Pancreas (tissue), 10 donors: ENCODE measurements at places on chromosomes 3 and 15. TPM values are rescaled to one million over a fixed set of nuclear protein-coding genes. Genes with fewer than 3 reads are reported as not detected.

Gene P2RY13
- 0.32 TPM for total RNA-seq

Gene MAP6D1
- 3.3 TPM for total RNA-seq

DNA sequence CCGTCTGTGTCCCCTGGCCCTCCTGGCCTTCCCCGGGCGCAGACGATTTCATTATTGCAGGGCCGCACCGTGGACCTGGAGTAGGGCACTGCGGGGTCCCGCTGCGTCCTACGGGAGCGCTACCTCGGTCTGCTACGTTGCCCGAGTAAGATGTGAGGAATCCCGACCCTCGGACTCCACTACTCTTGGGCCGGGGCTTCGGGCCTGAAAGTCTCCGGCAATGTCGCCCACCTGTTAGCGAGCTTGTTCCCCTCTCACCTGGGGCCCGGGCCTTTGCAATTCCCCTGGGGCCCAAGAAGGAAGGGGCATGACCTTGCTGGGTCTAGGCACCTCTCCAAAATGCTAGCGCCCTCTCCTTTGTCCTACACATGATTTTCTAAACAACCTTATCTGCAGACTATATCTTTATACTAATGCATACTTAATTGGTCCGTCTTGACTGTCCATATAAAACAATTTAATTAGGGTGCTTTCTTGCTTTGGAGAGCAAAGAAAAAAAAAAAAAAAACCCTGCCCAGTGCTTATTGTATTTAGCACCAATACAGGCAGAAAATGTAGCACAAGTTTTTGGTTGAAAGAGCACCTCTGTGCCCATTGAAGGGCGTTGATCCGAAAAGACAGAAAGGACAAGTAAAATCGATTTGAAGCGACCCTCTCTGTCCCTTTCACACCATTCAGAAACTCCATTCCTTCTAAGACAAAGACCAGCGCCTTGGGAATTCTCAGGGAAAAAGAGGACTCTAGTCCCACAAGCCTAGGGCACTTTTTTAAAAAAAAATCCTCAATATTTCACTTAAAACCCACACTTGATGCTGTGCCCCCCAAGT lies 7.0 kb upstream of the NR2F2 start:
- no peak for DNase-seq

DNA sequence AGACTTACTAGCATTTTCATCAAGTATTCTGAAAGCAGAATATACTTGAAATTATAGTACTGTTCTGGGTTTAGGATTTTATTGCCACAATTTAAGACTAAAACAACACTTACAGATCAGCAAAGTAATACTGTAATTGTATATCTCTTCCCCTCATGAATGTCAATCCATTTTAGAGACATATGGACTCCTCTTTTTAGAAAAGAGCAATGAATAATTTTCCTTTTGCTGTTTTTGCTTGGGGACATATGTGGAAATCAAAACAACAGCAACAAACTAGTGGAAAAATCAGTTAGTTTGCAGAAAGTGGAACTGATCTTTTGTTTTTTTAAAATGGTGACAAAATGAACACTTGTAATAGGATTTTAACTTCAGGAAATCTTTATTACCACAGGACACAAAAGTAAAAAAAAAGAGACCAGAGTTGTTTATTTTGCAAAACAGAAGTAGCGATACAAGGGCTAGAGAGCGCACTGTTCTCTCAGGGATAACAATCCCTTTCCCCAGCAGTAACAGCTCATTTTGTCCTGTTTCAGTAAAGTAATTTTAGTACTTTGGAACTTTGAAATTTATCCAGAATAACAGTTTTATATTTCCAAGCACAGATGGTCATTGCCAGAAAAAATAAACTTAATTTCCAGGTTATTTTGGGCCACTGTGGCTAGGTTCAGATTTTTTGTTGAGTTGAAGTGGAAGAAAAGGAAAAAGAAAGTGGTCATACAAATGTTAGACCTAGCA lies 17.1 kb downstream of the LEKR1 start:
- no peak for DNase-seq

GRCh38 chr3:167913219-167913835 lies 177.8 kb downstream of the SERPINI1 start:
- no peak for DNase-seq

DNA sequence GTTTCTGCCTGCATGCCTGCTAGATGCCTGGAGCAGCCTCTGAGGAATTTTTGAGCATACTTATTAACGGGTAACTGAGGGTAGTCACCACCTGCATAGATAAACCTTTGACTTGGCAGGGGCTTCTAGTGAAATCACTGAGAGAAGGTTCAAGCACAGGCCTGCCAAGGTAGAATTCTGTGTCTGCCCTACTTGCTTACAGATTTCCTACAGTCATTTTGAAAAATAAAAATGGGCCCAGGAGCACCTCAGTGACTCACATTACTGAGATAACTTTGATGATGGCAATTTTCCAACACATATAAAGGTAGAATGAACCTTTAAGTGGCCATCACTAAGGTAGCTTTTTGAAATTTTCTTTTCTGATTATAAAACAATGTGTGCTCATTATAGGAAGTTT lies 10.8 kb downstream of the CRTAP start:
- no peak for DNase-seq

Gene KBTBD13
- total RNA-seq = not detected

DNA sequence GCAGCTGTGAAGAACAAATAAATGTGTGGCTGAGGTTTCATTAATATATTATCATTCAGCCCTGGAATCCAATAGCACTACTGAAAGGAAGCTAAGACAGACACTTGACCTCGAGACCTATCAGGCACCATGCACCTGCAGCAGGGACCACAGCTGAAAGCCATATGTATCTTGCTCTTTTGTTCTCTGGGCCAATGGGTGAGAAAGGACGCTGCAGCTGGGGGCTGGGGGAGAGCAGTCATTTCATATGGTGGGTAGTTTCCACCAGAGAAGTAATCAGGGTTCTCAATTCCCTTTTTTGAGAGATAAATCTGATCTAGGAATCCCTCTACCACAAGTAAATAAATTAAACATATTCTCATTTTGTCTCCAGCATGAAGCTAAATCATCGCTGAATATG lies 225.6 kb upstream of the STRIT1 start:
- no peak for DNase-seq

DNA sequence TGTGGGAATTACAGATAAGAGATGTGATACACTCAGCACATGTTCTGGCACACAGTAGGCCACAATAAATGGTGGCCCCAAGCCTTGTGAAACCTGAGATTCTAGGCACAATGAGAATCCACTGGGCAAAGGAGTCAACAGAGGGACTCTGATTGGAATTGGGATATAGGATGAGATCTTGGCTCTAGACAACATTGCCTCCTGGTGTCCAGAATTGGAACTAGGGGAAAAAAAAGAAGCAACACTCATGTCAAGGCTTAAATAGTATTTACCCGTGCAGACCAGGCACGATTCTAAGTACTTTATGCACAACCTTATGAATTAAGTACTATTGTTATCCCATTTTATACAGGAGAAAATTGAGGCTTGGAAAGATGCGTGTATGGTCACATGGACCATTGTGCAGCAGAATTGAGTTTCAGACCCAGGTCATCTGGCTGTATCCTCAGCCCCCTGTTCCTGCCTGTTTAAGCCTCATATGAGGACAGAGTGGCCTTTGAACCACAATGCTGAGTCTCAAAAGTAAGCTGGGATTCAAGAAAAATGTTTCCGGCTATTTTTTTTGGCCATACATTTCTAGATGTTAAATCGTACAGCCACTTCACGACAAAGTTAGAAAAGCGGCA lies 124.8 kb downstream of the SV2B start:
- no peak for DNase-seq

Gene POPDC2
- 3.3 TPM for total RNA-seq

DNA sequence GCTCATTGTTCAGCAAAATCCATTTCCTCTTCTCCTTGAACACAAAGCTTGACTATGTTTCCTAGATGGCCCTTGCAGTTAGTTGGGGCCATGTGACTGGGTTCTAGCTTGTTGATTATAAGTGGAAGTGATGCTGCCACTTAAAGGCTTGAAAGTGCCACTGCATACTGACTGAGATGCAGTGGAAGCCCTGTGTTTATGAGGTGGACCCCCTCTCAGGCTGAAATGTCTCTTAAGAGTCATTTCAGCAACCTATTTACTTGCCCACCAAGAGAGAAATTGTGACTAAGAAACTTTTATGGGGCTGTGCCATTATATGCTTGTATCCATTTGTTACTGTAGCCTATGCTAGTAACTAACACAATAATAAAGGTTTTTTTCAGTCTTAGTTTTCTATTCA lies 8.4 kb upstream of the ANP32A start:
- no peak for DNase-seq

GRCh38 chr3:108861401-108861800 lies 38.8 kb downstream of the TRAT1 start:
- no peak for DNase-seq

Gene IMPG2
- total RNA-seq = 0.09 TPM

GRCh38 chr3:106810300-106810875 lies 566.9 kb upstream of the CCDC54 start:
- DNase-seq = no peak

DNA sequence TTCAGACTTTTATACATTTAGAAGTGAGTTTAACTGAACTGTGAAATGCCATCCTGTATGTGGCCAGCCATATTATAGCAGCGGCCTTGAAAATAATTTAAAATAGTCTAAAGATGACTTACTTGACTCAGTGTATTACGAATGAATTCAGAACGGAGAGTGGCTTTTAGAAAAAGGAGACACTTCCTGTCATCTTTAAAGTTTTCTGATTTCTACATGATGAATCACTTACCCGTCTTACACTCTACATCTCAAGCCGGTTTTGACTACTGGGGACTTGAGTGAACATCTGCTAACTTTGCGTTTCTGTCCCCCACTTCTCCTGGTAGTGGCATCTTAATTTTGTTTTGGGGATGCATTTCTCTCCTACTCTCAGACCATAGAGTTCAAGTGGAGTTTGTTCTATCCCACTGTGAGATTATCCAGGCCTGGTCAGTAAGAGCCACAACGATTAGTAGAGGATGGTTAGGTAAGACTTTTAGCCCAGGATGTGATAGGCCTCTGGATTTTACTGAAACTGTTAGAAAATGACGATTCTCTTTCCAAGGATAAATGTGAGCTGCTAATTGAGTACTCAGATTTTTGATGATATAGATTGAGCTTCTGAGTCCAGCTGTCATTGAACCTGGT lies 175.4 kb upstream of the CADPS start:
- no peak for DNase-seq

DNA sequence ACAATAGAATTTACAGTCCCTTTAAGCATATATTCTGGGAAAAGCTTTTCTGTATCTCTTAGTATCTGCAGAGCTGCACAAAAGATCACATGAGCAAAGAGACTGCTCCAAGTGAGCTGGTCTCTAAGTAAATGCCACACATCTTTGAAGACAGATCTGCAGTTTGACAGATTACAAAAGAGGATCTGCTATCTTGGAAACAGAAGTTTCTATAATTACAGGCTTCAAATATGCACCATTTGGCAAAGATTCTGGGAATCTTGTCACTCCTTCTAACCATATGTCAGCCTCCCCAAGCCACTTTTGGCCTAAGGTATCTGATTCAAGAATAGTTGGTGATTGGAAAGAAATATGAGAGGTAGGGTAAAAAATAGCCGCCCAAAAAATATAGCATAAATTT lies 9.6 kb upstream of the CFAP44 start:
- DNase-seq = no peak

DNA sequence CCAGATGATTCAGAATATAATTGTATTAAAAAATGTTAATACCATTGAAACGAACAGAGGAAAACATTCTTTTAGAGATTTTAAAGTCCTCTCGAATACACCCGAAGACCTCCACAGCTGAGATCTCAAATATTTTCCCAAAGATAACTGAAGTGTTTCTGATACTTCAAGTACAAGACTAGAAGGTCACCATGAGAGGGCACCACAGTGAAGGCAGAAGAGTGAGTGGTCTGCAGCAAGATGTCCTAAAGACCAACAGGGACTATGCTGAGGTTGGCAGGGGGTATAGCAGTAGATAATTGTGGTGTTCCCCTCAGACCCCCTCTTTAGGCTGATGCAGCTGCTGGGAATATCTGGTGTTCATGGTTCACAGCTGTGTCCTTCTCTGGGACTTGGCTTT lies 156.5 kb downstream of the PDCD6IP start:
- no peak for DNase-seq

- DNase-seq = no peak
Measured at GRCh38 chr3:87397211-87397610, 120.8 kb upstream of the POU1F1 start.

DNA sequence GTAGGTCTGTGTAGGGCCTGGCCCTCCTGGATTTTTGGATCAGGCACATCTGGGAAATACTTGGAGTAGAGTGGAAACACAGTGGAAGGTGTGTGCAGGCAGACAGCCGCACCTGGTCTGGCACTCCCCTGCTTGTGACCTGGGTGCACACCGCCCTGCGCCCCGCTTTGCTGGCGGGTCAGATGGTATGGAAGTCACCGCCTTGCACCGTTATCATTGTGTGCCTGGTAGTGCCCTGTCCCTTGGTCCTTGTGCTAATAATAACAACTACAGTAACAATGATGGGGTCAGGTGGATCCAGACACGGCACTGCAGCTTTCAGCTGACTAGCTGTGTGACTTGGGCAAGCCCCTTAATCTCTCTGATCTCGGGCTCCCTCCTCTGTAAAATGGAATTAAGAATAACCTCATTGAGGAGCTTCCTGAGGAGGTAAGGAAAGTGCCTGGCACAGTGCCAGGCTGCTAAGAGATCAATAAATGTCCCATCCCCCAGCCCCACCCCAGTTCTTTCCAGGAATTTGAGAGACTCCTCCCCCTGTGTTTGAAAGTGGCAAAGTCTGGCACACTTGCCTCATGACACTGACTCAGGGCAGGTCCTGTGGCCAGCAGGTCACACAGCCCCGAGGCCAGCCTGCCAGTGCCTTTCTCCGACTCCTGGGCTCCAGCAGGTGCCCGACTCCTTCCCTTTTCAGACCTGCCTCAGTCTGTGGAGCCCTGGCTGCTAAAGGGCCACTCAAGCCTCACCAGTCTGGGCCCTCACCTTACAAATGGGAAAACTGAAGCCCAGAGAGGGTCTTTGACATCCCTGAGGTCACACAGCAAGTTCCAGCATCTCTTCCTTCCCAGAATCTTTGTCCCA lies 9.8 kb downstream of the ISG20 start:
- DNase-seq = peak; percentile 64

Gene STAB1
- 53.1 TPM for total RNA-seq

DNA sequence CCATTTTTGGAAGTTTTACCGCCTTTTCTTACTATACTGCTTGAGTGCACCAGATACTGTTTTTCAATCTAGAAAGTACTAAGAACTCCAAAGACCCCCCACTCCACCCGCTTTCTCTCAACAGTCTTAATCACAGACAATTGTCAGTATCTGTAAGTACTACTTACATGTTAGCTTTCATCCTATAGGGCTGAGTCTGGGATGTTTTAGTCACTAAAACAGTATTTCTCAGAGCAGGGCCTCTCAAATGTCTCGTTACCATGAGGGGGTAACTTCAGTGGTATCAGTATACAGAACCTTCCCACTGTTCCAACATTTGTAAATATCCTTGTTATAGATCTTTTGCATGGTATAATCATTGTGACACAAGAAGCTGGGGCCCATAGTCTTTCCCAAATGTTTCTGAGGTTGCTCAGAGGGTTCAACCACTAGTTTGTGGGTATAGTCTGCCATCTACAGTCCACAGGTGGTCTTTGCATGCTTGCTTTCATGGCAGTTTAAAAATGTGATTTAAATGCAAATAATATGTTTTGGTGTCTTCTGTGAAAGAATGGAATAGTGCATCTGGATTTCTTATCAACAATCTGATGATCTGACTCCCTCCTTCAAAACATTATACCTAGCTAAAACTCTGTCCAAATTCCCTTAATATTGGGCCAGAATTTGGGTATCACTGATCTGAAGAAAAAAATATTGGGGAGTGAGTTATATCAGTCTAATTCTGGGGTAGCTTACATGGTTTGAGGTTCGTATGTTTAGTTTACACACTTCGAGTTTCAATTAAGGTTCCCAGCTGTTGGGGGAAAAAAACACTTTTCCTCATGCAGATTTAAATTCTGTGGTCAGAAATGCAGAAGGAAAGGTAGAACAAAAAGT lies 18.0 kb upstream of the DNAJC13 start:
- no peak for DNase-seq
